H54 (cell line): ENCODE measurements at places on chromosomes 6 and 20.
A peak's percentile ranks its signal among the peaks of the same experiment; 100 is the strongest.

DNA sequence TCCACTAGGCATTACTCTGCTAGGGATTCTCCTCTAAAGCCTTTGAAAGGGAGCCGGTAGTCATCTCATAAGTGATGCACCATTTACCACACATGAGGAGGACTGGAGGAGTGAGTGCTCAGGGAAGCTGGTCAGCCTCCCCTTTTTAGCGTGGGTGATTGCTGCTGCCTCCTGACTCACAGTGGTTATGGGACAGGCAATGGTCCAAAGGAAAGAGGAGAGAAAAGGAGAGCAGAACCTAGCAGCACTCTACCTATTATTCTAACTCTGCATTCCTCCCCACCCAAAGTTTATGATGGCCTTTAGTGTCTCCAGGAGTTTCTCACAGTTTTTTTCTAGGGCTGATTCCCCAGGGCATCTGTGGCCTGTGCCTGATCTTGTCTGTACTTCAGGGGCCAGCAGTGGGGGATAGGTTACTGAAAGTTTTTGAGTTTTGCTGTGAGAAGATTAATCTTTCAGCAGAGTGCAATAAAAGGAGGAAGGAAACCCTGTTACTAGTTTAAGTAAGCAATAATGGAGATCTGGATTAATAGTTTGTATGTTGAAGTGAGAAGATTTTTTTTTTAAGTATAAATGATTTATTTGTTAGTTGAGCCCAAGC is 36.4 kb upstream of the GCLC start:
- peak; percentile 11 for DNase-seq

- DNase-seq: no peak
These were observed 7.6 kb upstream of the TREML2 start for GRCh38 chr6:41208439-41209106.

- no peak for DNase-seq
These were observed 2.7 kb downstream of the VEGFA start for GRCh38 chr6:43772681-43773049.

DNA sequence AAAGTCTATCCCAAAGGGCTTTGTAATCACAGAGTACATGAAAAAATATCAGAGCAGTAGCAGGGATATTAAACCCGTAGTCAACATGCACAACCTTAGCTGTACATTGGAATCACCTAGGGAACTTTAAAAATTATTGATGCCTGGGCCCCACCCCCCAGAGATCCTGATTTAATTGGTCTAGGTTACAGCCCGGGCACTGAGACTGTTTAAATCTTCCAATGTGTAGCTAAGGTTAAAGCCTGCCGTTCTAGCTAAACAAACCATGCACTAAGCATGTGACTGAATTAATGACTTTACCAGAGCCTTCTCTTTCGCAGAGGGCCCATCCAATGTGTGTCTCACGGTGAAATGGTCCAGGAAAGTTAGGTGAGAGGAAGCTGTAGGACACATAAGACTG is 14.1 kb upstream of the JAG1 start:
- DNase-seq: no peak

- DNase-seq: no peak
These were observed 156.7 kb downstream of the JARID2 start for GRCh38 chr6:15402406-15403045.

- no peak for DNase-seq
These were observed 1042.9 kb upstream of the EPHA7 start for GRCh38 chr6:94462231-94462630.

GRCh38 chr6:29905286-29905685 is 37.0 kb upstream of the HLA-A start:
- DNase-seq: no peak

DNA sequence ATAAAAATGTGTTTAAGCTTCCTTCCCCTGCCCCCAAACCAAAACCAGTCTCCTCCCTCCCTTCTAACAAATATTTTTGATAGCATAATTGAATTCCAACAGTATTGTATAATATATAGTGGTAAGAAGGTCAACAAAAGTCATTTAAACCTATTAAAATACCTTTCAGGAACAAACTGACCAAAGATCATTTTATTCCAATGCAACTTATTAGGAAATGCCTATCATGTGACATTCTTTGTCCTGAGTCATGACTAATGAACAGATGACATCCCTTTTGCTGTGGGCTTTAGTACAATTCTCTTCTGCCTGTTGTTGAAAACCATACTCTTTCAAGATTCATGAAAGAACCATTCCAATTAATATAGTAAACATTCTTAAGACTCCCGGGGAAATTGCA is 51.5 kb upstream of the TRAF3IP2 start:
- no peak for DNase-seq

DNA sequence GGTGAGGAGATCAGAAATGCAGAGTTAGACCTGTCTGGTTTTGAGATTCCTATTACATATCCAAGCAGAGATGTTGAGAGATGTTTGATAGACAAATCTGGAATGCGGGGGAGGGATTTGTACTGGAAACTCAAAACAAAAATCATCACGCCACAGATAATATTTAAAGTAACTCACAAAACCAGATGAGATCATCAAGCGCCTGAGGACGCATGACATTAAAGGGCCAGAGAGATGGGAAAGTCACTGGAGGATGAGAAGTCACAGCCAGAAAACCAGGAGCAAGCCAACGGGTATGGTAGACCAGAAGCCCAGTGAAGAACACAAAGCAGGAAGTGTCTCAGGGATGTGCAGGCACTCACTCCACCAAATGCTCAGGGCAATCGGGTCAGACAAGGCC is 87.7 kb downstream of the DLL1 start:
- DNase-seq: no peak

- no peak for DNase-seq
These were observed 159.3 kb downstream of the CD83 start for GRCh38 chr6:14276667-14277404.

DNA sequence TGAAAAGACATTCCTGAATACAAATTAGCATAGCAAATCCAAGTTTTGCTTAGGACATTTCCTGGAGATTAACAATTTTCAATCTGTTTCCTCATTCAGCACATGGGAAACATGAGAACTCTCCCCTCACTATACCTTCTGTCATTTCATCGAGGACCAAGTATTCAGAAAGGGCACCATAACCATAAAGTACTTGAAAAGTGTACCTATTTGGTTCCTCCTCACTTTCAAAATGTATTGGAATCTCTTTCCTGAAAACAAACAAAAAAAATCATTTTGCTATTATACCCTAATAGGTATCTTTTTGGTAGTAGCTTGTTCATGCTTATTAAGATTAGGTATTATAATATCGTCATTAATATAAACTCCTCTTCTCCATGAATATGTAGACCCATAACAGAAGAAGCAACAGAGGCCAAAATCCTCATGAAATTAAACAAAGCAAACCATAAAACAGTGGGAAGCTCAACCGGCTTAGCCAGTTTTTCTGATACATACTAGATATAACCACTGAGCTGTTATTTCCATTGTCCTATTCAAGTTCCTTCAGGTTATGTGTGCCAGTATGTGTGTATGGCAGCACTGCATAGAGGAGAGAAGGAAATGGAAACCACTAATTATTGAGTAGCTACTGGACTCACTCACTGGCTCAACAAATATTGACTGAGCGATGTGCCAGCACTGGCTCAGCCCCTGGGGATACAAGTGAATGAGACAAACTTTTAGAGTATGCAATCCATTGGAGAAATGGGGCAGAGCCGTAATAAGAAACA is 274.0 kb downstream of the MAFB start:
- DNase-seq: no peak

DNA sequence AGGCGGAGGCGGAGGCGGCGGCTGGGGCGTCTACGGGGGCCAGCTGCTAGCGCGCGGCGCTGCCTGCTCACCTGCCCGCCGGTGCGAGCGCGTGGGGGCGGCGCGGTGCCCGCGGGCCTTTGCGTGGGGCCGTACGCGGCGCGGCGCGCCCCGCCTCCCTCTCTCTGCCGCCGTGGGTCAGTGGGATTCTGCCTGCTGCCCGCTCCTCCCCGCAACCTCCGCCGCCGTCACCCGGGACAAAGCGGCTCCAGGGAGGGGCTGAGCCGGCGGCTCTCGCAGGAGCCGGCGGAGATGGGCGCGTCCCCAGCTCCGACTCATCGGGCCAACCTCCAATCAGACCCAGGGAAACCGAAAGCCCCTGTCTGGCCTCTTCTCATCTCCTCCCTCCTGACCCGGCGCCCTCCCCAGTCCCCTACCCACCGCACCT is at the start of gene RCAN2:
Gene RCAN2, minus strand, starts transcription at position 249 of the 427 bp plus-strand sequence.
- DNase-seq: no peak

- DNase-seq: no peak
These were observed 187.3 kb downstream of the GPX5 start for GRCh38 chr6:28712982-28713381.

DNA sequence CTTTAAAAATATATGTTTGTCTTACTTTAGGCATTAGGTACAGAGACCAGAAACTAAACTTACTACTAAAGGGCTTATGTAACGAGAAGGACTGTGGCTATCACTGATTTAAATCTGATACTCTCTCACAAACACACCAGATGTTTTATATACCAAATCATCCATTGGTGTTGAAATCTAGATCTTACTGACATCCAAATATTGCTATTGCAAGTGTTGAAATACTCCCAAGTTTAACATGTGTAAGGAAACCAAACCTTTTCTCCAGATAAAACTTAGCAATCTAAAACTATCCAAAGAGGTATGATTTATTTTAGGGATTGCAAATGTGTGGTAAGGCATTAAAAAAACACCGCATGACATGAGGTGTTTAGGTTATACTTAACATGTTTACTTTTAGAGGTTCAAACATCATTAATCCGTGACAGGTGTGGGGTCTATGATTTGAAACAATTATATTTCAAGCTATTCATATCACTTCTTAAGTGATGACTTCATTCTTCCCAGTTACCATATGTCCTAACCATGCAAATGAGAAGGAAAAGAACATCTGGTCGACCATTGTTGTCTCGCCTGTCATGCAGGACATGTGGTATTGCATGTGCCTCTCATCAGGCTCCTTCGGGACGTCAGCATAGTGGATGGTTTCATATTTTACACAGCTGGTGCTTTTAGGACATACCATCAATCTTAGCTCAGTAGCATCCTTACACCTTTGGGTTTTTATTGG is 168.3 kb upstream of the SPACA1 start:
- no peak for DNase-seq

DNA sequence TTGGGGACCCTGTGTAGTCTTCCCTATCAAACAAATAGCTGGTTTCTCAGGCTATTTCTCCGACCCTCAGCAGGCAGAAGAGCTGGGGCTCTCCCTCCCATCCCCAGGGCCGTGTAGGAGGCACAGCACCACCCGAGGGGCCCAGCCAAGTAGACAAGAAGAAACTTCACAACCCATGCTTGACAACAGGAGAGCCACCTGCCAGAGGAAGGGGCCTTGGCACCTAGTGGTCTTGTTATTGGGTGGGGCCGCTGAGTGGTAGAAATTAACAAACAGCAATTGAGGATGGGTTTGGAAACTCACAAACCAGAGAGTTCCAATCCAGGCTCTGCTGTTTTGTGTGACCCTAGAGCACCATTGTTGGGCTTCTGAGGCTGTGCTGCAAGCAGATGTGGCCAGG is 108.5 kb upstream of the CHD6 start:
- no peak for DNase-seq

- no peak for DNase-seq
These were observed 102.1 kb upstream of the MLIP start for GRCh38 chr6:54009052-54009654.

DNA sequence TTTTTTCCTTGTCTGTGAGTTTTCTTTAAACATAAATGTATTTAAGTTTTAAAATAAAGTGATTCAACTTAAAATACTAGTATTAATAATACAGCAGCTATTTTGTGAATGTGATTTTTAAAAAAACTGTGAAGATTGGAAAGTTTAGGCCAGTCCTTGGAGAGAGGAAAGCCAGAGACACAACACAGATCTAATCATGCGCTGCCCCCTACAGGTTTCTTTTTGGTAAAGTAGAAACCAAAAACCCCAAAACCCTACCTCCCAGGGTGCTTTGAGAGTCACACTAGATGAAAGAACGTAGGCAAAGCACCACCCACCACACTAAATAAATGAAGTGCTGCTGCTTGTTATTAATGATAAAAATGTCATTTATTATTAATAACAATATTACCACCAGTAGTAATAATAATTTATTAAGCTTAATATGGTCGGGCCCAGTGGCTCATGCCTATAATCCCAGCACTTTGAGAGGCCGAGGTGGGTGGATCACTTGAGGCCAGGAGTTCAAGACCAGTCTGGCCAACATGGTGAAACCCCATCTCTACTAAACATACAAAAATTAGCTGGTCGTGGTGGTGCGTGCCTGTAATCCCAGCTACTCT is 33.7 kb downstream of the SLC9A8 start:
- peak; percentile 43 for DNase-seq

DNA sequence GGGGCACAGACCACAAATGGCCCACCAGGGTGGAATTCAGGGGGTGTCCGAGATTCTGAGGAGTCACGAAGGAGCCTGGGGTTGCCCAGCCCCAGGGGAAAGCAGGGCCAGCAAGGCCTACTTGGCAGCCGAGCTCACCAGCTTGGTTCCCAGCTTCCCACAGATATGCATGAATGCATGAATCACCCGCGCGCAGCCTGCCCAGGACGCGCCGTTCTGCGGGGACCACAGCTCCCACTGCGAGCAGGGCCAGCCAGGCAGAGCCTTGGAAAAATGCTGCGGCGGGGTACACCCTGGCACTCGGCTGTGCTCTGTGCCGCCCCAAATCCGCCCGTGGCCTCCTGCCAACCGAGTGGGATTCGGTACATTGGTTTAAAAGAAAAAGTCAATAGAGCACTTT is 211.0 kb downstream of the NFATC2 start:
- peak; percentile 72 for DNase-seq

- DNase-seq: peak; percentile 19
These were observed 108.2 kb upstream of the NFATC2 start for GRCh38 chr20:51650685-51651134.

DNA sequence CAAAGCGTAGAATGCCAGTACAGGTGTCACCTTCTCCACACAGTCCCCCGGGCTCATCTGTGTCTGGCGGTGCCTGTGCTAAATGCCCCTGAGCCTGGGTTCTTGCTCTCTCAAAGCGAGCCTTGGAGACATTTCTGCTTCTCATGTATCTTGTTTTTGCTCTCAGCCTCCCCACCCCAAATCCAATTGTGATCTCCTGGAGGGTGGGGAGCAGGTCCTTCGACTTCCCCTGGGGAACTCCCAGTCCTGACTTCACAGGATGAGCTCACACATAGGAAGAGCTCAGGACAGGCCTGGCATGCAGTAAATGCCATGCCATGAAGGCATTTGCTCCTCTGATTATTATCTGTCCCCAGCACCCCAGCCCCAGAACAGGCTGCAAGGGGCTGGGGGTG is 58.1 kb downstream of the NOL4L start:
- DNase-seq: no peak

GRCh38 chr6:107345393-107345792 is 114.0 kb downstream of the PDSS2 start:
- DNase-seq: no peak

- DNase-seq: no peak
These were observed 88.0 kb downstream of the SCML4 start for GRCh38 chr6:107735906-107736635.

- no peak for DNase-seq
These were observed 17.8 kb upstream of the RSPO3 start for GRCh38 chr6:127100510-127101140.
